ENCODE measurements at places on chromosomes 2 and 18. TPM values are rescaled to one million over a fixed set of nuclear protein-coding genes. Genes with fewer than 3 reads are reported as not detected.

The FOXD4L1 gene
- total RNA-seq: 0.31 TPM

The SANBR gene
- total RNA-seq: 89.8 TPM

The GAREM1 gene
- 22.0 TPM for total RNA-seq

The NEU2 gene
- total RNA-seq: not detected

The SDC1 gene
- total RNA-seq: 9.0 TPM

The TBR1 gene
- 53.7 TPM for total RNA-seq

The AQP4 gene
- 138 TPM for total RNA-seq

The NEB gene
- total RNA-seq: 3.0 TPM

The EFHD1 gene
- total RNA-seq: 1.1 TPM

The RALB gene
- total RNA-seq: 35.6 TPM

The SLC14A1 gene
- total RNA-seq: 4.1 TPM

The SERPINB11 gene
- total RNA-seq: not detected

The ALK gene
- 0.78 TPM for total RNA-seq

The SATB2 gene
- 532 TPM for total RNA-seq

The PLGLB2 gene
- total RNA-seq: 2.0 TPM

The SMYD1 gene
- not detected for total RNA-seq

The G6PC2 gene
- total RNA-seq: not detected

The SGPP2 gene
- total RNA-seq: 1.2 TPM

The DUSP19 gene
- total RNA-seq: 19.3 TPM

The PSTPIP2 gene
- total RNA-seq: 1.6 TPM

The CD8A gene
- total RNA-seq: 1.1 TPM

The IL1R2 gene
- total RNA-seq: not detected

The COL4A4 gene
- 0.78 TPM for total RNA-seq
